ENCODE measurements at places on chromosomes 2 and 18. TPM values are rescaled to one million over a fixed set of nuclear protein-coding genes. Genes with fewer than 3 reads are reported as not detected.
A peak's percentile ranks its signal among the peaks of the same experiment; 100 is the strongest.

DNA sequence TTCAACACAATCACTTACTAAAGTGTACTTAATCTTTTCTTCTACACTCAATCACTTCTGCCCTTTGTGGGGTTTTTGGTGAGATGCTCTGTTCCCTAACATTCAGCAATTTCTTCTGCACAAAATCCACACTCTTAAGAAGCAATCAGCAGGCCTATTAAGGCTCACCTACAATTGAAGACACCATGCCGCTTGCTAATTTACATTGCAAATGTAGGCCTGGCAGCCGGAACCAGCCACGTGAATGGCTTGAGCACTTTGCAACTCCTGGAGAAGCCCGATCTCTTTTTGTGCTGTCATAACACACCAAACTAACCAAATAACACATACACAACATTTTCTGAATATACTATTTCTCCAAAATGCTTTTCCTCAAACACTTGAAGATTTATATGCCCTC, 66.3 kb downstream of the NYAP2 start:
- DNase-seq: no peak
- H3K4me1 ChIP-seq: no peaks in the 10 kb centered on the region
- H3K27ac ChIP-seq: no peak overlapping the region
- H3K36me3 ChIP-seq: no peaks in the 10 kb centered on the region
- no peak overlapping the region for H3K4me3 ChIP-seq
- H3K27me3 ChIP-seq: no peaks in the 10 kb centered on the region

Gene EMILIN2
- 6.1 TPM for total RNA-seq

Gene PNPT1
- 14.0 TPM for total RNA-seq

DNA sequence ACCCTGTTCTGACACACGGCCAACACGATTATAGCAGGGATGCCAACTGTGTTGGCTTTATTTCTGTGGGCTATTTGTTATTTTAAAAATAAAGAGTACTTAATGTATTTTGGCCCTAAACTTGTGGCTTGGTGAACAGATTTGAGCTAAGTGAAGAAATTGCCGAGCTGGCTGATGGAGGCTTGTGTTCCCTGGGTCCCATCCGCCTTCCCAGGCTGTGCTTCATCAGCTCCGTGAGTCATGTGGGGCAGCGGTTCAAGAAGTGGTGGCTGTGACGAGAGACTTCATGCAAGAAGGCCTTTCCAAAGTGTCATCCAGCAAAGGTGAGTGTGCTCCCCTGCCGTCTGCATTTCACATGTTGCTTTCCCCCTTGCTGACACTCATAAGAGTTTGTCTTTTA, 73.6 kb upstream of the NCK2 start:
- H3K4me1 ChIP-seq: peaks cover 8% of the 10 kb centered on the region
- H3K27ac ChIP-seq: no peak overlapping the region
- DNase-seq: peak; percentile 79
- no peaks in the 10 kb centered on the region for H3K36me3 ChIP-seq

- DNase-seq: no peak
- no peaks in the 10 kb centered on the region for H3K27me3 ChIP-seq
- H3K27ac ChIP-seq: peak overlapping the region; percentile 26
- no peak overlapping the region for H3K4me3 ChIP-seq
- no peaks in the 10 kb centered on the region for H3K36me3 ChIP-seq
Observed at GRCh38 chr2:191202209-191202721, 42.9 kb upstream of the MYO1B start.

Gene UGT1A3
- total RNA-seq: not detected

DNA sequence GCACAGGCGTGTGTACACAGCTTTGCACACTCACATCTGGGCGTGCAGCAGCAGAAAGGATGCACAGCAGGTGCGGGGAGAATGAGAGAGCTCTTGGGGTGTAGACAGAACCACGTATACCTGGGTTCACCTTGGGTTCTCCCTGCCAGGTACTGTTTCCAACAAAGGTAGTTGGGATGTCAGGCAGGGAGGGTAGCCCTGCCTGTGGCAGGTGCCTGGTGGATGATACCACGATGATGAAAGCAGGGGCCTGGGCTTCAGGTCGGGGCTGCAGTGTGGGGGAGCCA, 6.5 kb upstream of the ARID5A start:
- DNase-seq: peak; percentile 52
- no peaks in the 10 kb centered on the region for H3K27me3 ChIP-seq
- H3K27ac ChIP-seq: peak overlapping the region; percentile 81
- H3K4me3 ChIP-seq: no peak overlapping the region
- H3K4me1 ChIP-seq: peaks cover 56% of the 10 kb centered on the region
- H3K36me3 ChIP-seq: no peaks in the 10 kb centered on the region

All from sigmoid colon (tissue), 7 donors.